GM04504 (cell line): ENCODE measurements at places on chromosomes 2 and 18.

DNA sequence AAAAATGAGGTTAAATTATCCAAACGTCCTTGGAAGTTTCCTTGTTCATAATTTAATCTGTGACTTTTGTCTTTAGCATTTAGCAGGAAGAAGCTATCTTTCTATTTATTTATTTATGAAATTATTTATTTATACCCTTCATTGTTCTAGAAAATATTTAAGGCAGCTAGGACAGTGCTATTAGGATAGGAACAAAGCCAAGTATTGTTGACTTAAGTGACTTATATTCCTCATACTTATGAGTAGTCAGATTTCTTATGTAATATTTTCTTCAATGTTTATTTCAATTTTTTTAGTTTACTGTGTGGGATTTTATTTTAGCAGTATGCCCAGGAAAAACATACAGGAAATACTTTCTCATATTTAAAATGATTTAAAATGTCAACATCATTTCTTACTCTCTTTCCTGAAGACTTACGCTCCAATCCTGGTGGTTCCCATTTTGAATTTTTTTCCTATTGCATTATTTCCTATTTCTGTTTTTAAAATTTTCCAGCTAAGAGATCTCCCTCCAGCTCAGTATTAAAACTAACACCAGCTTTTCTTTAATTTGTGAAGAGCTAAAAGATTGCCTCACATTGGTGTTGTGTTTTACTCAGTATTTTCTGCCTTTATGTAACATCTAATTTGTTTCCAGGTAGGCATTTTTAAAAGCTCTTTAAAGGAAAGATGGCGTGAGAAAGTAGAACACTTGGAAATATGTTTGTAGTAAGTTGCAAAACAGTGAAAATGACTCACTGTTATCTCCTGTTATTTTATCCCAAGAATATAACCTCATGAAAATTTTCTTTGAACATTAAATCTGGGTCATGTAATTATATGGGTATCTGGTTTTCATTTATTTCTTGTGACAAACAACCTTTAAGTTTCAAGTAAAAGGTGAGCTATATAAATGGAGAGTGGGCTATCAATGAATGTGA is 32.2 kb downstream of the MAPRE2 start:
- peak; percentile 35 for DNase-seq

- DNase-seq = no peak
Measured at GRCh38 chr2:208820014-208820688, 413.6 kb downstream of the PTH2R start.

DNA sequence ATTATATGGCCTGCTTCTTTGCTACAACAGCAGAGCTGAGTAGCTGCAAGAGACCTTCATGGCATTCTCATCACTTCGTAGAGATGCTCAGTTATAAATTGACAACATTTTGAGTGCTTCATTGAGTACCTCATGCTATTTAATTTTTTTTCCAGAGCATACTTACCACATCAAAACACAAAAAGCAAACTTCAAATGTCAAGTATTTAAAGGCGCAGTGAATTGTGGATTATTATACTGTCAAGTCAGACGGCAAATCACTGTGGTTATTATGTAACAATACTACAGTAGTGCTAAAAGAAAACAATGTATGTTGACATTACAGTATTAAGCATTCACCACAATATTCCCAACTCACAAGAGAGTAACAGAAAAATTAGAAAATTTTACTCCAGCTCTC is 12.5 kb downstream of the ZC3H8 start:
- DNase-seq = no peak

DNA sequence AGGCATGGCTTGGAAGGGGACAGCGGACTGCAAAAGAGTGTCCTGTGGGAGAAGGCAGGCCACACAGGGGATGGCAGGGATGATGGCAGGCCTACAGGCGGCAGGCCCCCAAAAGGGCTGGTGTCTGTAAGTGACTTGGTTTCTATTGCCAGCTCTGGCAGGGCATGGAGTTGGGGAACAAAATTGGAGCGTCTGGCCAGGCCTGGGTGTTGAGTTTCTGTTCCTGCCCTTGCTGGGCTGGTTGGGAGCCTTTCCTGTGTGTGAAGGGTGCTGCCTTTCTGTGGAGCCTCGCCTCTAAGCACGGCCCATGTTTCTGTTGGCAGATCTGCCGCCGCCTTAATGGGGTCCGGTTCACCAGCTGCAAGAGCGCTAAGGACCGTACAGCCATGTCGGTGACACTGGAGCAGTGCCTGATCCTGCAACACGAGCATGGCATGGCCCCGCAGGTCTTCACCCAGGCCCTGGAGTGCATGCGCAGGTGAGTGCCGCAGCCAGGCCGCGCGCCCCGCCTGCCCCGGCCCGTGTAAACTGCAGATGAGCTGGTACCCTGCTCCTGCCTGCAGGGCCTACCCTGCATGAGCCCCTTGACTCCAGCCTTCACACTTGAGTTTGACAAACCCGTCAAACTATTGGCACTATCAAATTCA is 31.5 kb downstream of the COA5 start:
- DNase-seq = no peak

DNA sequence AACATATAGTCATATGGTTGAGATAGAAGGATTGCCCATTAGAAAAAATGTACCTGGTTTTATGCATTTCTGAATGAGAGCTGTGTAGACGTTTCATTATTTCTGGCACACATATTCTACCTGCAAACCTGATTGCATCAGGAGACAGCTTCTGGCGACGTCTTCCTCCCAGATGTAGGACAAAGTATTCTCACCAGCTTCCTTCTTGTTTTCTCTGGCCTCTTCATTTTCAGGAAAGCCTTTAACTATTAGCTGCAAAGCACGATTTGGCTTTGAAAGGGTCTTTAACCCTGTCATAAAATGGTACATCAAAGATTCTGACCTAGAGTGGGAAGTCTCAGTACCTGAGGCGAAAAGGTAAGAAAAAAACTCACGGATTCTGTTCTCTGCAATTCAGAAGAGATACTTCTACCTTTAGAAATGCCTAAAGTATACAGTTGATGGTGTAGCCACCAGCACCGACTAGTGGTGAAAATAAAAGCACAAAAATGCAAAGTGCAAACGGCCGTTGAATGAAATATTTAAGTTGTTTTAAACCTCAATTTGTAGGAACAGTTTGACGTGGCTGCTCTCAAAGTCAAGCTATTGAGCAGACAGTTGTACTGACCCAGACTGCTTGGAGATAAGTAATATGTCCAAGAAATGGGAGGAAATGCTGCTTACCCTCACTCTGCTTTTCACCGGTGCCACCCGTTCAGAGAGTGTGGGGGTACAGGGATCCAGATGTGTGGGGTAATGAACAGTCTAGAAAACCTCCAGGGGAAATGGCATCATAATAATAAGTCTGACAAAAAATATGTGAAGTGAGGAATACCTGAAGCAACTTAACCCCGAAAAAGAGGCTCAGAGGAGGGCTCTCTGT is 20.2 kb downstream of the IL18RAP start:
- peak; percentile 1 for DNase-seq
